Activated T-helper 9 cell treated with anti-CD3 and anti-CD28 coated beads, Interleukin-2, amount 50 U/mL, for 16 hours (primary cell): ENCODE measurements at places on chromosomes 6 and 20.

DNA sequence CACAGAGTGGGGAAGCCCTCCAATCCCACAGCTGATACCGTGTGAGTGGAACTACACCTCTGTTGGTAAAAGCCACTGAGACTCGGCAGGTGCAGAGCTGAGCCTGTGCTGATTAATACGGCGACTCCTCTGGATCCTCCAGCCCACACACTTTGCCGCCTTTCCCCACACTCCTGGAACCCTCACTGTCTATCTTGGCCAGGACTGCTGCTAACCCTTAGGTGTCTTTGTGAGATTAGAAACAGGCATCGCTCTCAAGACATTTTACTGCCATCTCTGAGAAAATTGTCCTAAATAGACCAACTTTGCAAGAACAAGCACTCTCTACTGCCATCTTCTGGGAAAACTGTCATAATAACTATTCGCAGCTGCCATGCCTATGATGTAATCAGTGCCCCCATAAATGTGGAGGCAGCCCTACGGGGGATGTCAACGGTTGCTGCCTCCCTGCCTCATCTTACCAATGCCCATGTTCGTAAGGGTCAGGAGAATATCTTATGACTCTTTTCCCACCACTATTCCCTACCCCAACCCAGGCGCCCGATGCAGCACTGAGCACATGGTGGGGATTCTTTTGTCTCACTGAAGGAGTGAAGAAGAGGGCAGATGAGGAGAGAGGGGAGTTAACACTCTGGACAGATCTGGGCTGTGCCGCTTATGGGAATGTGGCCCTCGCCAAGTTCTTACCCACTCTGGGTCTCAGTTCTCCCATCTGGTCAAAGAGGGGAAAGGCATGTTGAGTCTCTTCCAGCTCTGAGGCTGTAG lies 26.1 kb upstream of the KCNB1 start:
- DNase-seq: no peak

- no peak for DNase-seq
These were observed 37.7 kb downstream of the ADGRF1 start for GRCh38 chr6:47004463-47004862.

DNA sequence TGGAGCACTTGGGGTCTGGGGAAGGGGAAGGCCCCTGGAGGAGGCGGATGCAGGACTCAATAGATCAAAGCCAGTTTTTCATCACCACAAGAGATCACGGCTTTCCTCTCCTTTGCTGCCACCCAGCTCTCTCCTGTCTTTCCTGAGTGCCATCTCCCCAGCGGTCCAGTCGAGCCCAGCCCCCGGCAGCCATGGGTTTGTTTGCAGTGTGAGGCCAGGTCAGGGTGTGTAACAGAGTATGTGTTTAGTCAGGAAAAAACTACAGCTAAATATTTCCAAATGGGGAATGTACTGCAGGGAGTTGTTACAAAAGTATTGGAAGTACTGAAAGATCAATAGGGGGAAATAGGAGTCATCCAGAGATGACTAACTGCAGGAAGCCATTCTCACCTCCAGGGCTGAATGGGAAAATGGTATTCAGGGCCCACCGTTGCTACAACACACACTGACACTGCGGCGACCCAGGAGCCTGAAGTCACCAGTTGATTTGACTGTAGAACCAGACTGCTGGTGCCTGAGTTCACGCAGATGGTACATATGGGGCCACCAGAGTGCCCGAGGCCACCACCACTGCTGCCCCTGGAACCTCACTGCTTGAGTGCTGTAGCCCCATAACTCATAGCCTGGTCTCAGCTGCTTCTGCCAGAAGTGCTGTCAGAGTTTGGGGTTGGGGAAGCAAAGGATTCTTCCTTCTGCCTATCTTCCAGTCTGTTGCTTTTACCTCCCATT lies 23.6 kb upstream of the FANCE start:
- DNase-seq: no peak

GRCh38 chr6:7137335-7138045 lies 29.7 kb downstream of the RREB1 start:
- DNase-seq: peak; percentile 54

- DNase-seq: no peak
These were observed 115.1 kb upstream of the PMEPA1 start for GRCh38 chr20:57824909-57825308.

GRCh38 chr20:6530254-6530653 lies 237.2 kb upstream of the BMP2 start:
- no peak for DNase-seq

GRCh38 chr6:52735071-52735470 lies 28.2 kb downstream of the GSTA2 start:
- no peak for DNase-seq

- DNase-seq: no peak
These were observed 68.1 kb upstream of the SNRPB2 start for GRCh38 chr20:16661756-16662155.

DNA sequence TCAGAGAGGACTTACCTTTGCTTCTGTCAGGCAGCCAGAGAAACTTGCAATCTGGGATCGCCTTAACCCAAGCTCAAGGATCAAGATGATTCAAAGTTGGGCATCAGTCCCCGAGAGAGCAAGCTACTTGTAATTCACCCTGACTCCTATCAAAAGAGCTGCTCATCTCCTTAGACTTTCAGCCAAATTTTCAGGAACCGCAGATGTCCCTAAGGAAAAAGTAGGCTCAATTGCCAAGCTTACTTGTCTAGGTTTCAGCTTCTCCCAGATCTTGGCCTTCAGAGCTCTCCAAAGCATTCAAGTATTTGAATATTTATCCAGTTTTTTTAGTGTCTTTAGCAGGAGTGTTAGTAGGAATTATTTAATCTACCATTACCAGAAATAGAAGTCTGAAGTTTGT lies 434.1 kb upstream of the MMS22L start:
- DNase-seq: no peak

DNA sequence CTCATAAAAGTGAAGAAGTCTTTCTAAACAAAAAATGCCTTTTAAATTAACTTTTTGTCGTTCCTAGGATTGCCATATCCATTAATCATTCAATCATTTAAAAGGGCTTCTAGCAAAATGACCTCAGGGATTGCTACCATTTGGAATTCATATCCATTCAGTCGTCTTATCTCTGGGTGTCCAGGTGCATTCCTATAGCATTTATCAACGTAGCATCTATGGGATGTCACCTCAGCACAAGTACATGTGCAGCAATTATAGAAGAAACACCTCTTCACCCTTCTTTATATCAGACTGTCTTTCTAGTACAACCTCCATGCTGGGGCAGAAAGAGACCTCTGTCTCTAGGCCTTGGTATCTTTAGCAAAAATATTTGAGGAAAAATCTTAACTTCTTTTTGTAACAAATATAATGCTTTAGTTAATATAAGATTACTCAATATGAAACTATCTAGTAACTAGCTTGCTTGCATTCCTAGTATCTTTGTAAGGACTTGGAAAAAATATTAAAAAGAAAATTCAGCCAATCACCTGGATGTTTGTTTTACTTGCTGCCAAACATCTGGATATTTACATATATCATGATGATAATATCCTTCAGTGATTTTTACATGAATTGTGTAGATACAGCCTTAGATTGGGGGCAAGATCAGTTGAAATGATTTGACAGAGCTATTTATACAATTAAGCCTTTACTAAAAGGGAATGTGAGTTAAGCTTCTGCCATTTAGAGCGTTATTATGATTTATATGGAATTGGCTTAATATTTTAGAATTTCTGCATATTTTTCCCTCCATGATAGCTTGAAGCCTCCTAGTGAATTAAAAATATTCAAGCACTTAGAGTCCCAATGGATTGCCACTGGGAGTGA lies 356.8 kb downstream of the HDGFL1 start:
- no peak for DNase-seq

- peak; percentile 39 for DNase-seq
These were observed 7.7 kb upstream of the FOXF2 start for GRCh38 chr6:1381481-1382330.

DNA sequence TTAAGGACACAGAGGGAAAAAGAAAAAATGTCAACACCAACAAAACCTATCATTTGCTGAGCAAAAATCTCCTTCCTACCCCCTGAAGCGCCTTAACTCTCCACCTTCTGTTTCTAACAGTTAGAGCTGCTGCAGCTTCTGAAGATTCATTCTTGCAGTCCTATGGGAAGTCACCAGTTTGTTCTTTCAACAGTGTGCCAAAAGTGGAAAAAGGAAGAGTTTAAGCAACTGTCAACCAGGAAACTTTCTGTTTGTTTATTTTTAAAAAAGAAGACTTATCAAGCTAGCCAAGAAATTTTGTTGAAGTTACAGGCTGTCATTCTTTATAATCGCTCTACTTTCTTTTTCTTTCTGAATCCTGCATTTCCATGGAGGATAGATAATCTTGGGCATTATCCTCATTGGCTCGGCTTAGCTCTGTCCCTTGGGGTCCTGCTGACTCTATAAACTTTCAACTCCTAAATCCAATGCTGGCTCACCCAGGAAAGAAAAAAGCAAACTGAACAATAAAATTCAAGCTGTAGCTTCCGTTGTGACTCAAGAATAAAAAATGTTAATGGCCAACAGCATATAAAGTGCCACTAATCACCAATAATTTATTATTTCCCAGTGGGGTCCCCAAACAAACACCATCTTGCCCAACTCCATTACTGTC lies 172.8 kb upstream of the CITED2 start:
- no peak for DNase-seq

- no peak for DNase-seq
These were observed 504.5 kb downstream of the CD83 start for GRCh38 chr6:14622085-14622484.

GRCh38 chr6:100229512-100229911 lies 235.2 kb downstream of the SIM1 start:
- no peak for DNase-seq
